ENCODE measurements at places on chromosomes 2 and 18.
A peak's percentile ranks its signal among the peaks of the same experiment; 100 is the strongest.

GRCh38 chr2:235780401-235780800, 286.6 kb downstream of the AGAP1 start:
- no peak for DNase-seq

DNA sequence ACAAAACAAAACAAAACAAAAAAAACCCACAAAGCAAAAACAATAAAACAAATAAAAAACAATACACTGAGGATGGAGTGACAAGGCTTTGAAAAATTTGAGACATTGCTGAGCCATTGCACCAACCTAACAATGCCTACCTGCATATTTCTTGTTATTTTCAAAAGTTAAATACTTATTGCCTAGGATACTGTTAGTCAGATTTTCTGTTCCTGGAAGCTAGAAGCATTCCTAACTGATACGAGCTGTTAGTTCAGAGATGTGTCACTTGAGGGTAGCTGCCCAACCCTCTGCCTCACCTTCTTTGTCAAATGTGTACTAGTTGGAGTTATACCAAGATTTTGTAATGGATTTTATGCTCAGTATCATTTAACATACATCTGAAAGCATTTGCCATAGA, 187.2 kb downstream of the TXNL1 start:
- no peak for DNase-seq

DNA sequence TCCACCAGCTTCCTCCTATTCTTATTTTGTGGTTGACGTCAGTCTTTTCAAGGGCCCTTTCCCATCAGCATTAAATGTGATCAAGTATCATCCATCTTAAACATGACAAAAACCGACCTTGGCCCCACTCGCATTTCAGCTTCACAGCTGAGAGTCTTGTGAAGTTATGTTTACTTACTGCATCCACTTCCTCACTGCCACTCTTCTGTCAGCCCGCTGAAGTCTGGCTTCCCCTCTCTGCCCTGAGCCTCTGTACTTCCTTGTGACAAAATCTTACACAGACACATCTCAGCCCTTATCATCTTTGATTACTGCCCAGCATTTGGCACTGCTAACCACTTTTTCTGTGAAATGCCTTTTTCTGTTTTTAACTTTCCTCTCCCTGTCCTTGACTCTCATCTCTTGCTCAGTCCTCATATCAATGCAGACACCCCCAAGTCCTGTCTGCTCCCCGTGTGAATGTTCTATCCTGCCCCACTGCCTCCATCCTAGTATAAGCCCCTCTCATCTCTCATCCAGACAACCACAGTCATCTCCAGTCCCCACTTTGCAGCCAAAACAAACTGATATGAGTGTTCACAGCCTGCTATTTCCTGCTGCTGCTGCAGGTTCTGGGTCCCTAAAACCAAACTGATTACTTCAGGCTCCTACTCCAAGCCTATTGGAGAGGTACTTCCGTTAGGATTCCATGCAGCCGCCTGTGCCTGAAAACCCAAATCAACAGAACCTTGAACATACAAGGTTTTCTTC, 31.4 kb downstream of the FOSL2 start:
- no peak for DNase-seq

DNA sequence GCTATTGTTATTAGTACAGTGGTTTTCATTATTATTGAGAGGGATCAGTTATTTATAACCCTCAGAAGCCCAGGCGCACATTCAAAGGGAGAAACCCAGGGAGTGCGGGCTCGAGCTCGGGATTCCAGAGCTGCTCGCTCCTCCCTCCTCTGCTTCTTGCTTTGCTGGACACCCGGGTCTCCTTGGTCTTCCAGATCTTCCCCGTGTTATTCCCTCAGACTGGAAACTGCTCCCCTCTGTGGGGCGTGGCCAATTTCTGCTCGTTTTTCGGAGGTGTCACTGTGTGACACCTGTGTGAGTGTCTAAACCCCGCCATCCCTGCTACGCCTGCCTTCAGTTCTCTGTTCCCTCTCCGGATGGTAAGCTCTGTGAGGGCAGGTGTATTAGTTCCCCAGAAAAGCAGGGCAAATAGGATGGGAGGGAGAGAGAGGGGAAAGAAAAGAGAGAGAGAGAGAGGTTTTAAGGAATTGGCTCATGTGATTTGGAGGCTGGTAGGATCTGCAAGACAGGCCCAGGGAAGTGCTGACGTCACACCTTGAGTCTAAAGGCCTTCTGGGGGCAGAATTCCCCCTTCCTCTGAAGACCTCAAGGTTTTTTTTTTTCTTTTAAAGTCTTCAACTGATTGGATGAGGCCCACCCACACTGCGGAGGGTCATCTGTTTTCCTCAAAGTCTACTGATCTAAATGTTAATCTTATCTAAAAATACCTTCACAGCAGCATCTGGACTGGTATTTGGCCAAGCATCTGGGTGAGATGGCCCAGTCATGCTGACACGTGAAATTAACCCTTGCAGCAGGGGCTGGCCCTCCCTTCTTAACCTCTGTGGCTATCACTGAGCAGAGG, 457.3 kb upstream of the ID2 start:
- no peak for DNase-seq

DNA sequence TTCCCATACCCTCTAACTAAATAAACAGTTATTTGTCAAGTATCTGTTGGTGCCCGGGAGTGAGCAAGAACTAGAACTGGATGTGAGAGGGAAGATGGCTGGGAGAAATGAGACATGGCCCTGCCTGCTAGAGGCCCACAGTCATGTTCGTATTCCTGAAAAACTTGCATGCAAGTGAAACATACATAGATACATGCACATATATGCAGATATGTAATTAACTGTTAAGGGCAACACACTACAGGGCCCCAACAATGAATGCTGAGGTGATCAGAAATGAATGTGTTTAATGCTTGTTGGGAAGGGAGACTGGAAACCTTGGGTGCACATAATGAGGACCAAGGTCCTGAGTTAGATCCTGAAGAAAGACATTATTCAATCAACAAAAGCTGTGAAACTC, 49.8 kb downstream of the ADD2 start:
- no peak for DNase-seq

- no peak for DNase-seq
Measured at GRCh38 chr2:75068546-75068945, 110.1 kb downstream of the POLE4 start.

DNA sequence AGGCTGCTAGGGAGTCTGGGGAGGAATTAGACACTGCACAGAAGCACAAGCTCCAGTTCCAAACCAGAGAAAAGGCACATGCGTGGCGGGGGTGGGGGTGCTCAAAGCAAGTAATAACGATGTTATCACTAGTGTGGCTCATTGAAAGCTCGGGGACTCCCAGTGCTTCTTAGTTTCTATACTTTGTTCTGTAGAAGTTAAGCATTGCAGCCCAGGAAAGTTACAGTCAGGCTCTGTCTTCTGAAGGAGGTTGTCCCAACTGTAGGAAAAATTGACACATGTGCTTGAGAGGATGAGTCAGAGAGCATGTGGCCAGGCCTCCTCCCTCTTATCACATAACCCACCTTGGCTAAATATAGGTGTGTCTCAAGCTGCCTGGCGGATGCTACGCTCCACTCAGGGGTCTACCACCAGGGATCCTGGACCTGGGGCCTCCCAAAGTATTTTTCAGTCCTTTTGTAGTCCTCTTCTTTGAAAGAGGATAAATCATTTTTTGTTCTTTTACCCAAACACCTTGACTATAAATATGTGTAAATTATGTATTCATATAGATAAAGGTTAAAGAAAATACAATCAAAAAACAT, 3.8 kb downstream of the GALNT5 start:
- no peak for DNase-seq

DNA sequence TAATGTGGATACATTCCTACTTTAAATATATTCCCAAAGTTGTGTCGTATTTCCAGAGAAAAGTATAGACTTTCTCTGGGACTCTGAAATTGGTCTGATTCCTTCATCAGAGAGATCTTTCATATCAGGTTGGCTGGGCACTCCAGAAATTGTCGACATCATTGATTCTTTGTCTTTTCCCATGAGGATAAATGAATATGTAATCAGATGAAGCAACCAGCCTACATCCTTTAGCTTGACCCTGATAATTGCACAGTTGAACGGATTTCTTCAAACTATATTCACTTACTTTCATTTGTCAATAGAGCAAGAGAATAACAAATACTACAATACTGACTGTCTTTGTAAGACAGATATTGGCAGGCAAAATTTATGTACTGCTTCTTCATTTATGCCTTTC, 680.2 kb upstream of the LRRTM4 start:
- DNase-seq = no peak

DNA sequence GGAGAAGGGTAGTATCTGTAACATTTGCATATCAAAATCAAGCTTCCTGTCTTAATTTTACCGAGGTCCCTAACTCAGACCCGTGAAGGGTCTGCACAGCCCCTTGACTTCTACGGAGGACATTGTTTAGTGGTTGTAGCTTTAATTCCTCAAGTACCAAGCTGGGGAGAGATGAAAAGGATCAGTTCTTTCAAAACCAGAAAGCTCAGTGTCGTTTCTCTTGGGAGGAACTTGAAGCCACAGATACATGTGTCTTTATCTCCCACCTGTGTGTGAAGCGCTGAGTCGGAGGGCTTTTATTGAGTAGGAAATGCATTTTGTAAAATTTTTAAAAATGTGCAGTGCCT, 263.6 kb downstream of the GBX2 start:
- no peak for DNase-seq

GRCh38 chr2:226030369-226030768, 630.9 kb downstream of the NYAP2 start:
- no peak for DNase-seq

DNA sequence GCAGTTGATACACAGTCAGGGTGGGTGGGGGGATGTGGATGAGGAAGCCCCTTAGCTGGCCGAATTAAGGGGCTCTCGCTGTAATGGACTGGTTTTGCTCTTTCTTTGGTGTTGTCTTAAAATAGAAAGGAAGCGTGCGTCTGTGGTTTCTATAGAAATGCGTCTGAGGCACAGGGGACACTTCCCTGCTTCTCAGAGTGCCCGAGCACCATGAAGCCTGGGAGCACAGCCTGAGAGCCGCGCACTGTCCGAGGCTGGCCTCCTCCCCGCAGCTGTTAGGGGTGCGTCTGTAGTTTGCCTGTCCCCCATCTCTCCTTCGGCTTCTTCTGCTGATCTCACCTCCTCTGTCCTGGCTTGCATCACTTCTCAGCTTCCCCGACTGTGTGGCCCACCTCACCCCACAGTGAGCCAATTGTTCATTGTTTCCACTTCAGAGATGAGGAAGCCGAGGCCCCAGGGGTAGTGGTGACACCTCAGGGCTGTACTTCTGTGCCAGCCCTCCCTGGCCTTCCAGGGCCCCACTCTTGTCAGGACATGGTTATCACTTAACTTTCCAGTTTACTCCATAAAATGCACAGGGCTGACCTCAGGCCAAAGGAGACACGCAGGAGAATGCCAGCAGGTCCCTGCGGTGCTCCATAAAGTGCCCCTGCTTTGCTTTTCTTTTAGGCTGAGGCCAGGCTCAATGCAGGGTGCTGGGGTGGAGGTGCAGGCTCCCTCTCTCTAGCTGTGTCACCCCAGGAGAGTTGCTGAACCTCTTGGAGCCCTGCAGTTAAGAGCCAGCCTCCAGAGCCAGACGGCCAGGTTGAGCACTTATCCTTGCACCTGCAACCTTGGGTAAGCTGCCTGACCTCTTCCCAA, 210.6 kb downstream of the SEPTIN10 start:
- DNase-seq = no peak

DNA sequence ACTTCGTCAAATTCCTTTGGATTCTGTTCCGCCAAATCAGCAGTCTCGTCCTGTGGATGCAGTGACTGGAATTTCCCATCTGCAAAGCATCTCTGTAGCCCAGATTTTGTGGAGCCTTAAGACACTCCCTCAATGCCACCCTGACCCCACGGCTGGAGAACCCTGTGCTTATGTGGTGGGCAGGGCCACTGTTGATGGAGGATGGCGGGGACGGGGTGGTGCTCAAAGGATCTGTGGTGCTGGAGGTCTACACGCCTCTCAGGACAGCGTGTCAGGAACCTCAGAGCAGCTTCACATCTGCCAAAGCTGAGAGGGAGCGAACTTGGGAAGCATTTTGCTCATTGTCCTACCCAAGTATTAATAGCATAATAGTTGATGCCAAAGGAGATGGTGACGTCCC, 200.1 kb downstream of the MGAT5 start:
- DNase-seq = no peak

- no peak for DNase-seq
Measured at GRCh38 chr2:194103941-194104659, 1552.9 kb upstream of the SLC39A10 start.

DNA sequence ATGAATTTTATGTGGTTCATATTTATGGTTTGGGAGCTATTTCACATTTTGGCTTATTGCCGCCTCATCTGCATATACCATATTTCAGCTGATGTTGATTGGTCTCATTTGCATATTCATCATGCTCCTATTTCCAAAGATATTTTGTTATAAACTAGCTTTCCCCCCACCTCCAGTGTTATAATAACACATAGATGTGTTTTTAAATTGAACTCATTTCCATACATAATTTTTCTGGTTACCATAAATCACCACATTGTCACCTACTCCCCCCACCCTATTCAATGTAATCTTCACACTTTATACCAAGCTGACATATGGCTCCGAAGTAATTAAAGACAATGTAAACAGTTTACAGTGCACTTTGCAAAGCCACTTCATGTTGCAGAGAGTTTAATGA, 101.2 kb downstream of the FSHR start:
- no peak for DNase-seq

DNA sequence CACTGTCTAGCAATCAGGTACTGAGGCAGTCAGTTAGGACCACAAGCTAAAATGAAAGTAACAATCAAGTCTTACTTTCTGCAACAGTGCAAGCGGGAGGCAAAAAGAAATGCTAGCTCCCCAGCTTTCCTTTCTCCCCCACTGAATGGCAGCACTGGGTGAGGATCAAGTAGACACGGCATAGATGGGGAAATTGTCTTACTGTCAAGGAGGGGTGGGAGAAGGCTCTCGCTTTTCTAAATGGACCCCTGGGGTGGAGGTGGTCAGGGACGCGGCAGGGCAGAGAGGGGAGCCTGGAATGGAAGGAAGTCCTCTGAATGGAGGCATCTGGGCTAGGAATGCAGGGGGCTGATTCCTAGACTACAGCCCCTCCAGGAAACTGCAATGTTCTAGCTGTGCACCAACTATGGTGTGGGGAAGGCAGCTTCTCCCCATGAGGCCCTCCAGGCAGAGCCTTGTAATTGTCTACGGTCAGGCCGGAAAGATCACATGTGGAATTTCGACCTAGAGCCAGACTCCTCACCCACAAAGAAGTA, 24.3 kb downstream of the METTL8 start:
- DNase-seq = no peak

GRCh38 chr2:46977899-46978298, 62.3 kb upstream of the MCFD2 start:
- DNase-seq = no peak

- DNase-seq = peak; percentile 25
Measured at GRCh38 chr2:172339371-172340010, 87.9 kb upstream of the ITGA6 start.

DNA sequence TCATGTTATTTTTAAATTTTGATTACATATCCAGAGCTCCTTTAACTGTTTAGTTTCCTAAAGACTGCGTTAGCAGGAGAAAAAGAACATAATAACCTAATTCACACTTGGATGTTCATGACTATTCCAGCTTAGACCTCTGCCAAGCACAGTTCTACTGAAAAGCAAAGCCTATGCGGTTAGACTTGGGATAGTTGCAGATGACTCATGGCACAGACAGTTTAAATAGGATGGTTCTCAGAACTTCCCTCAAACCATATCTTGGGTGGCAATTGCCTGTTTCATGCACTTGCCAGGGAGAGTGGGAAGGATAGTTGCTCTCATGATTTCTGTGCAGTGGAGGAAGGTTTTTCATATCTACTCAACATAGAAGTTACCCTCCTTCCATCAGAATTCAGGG, 149.7 kb upstream of the KLHL29 start:
- no peak for DNase-seq
